ENCODE measurements at places on chromosomes 13 and 19.
A peak's percentile ranks its signal among the peaks of the same experiment; 100 is the strongest.

DNA sequence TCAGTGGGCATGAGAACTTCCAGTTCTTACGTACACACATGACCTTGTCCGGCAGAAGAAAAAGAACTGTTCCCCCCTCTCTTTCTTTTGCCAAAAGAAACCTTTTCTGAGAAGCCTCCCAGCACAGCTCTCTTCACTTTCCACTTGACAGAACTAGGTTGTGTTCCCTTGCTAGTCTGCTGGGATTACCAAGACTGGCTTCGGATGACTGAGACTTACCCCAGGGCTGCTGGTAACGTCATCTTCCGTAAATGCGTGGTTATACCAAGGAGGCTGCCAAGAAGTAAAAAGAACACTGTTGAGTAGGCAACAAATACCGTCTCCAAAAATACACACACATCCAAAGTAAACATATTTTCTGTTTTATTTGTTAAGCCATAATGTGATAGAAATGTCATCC, 908.2 kb downstream of the EFNB2 start:
- DNase-seq = no peak

DNA sequence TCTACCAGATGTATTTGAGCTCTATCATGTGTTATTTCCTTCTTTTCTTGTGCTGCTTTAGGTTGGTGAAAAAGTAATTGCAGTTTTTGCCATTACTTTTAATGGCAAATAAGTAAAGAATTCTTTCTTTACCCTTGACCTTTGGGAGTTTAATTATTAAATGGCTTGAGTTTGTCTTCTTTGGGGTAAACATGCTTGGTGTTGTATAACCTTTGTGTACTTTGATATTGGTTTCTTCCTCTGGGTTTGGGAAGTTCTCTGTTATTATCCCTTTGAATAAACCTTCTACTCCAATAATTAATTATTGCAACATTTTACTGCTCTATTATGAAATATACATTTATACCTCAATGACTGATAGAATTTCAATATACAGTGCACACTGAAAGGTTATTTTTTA, 709.4 kb downstream of the PCDH17 start:
- no peak for DNase-seq

DNA sequence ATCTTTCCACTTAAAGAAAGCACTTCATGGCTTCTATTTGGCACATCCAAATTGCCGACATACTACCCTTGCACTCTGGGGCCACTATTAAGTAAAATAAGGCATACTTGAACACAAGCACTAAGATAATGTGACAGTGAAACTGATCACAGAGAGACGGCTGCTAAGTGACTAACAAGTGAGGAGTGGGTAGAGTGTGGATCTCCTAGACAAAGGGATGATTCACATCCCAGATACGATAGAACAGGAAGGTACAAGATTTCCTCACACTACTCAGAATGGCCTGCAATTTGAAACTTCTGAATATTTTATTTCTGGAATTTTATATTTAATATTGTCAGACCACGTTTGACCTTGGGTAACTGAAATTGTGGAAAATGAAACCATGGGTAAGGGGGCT, 1721.8 kb upstream of the SPRY2 start:
- no peak for DNase-seq

GRCh38 chr19:31664997-31665396, 315.8 kb upstream of the TSHZ3 start:
- DNase-seq = no peak

GRCh38 chr19:16226184-16226591, 28.5 kb downstream of the AP1M1 start:
- DNase-seq = no peak

DNA sequence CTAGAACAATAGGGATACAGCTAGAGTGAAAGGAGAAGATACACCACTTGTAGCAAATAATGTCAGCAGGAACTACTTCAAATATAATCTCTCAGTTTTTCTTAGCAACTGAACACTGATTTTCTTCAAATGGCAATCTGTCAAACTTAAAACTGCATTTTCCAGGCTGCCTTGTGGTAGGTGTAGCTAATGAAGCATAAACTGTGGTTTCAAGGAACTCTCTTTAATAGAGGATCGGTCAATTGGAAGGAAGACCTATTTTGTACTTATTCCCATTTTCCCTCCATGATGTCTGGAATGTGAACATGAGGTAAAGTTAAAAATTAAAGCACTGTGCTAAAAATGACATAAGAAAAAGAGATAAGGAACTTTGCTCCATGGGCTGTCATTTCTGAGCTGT, 1261.9 kb downstream of the PCDH17 start:
- DNase-seq = no peak

DNA sequence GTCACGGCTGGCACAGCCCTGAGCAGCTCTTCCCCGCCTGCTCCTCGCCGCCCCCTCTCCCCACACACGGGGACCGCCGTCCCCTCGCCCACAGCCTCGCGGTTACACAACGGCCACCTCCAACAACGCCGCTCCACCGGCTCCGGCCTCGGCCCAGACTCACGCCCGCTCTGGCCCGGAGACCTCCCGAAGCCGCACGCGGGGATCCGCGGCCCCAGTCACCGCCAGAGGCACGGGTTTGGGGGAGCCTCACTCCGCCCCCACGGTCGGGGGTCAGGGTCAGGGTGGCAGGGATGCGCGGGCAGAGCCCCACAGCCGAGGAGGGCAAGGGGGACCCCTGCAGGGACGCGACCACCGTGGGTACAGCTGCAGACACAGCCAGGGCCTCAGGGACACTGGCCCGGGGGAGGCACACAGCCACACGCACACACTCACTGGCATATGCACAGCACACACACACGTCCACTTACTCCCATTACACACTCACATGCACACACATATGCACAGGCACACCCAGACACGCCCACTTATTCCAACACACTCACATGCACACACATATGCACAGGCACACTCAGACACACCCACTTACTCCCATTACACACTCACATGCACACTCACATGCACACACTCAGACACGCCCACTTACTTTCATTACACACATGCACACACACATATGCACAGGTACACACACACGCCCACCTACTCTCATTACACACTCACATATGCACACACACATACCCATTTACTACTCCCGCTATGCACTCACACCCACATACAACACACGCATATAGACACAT, 1.6 kb downstream of the TTYH1 start:
- DNase-seq = peak; percentile 26

DNA sequence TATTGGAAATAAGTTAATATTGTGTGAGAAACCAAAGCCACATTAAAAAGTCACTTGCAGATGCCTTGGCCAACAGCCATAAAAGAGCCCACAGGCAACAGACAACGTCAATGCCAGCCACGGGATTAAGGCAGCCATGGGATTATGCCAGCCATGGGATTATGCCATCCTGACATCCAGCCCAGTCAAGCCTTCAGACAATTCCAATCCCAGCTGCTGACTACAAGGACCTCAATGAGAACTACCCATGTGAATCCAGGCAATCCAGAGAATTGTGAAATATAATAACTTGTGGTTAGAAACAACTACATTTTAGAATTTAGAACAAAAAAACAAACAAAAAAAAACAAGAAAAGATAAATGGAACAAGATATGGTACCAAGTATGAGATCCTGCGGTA, 356.6 kb downstream of the EFNB2 start:
- DNase-seq = no peak

DNA sequence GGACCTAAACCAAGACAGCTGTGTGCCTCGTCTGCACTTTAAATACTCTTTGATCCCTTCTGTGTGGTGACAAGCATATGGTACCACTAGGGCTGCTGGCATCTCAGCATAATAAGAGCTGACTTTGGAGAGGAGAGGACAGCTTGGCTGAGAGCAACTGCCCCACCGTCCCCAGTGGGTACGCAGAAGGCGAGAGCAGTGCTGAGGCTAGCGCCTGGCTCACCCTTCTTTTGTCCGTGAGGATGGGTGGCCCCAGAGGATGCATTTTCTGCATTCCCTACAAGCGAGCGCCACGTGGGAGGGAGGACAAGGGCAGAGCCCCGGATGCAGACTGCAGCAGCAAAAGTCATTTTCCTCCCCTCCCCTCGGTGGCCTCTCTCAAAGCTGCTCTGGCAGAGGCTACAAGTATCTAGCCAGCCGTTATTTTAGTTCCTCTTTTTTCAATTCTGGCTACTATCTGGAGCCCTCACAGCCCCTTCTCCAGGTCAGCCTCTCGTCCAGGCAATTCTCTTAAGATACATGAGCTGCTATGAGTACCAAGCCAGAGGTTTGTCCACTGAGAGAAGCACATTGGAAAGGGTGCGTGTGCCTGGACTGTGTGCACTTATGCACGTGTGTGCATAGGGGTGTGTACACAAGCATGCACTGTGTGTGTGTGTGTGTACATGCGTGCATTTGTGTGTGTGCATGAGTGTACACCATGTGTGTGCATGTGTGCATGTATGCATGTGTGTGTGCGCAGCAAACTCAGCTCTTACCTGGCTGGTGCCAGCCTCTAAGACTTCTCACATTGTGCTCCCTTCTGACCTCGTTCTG, 51.3 kb downstream of the RAB20 start:
- DNase-seq = no peak

DNA sequence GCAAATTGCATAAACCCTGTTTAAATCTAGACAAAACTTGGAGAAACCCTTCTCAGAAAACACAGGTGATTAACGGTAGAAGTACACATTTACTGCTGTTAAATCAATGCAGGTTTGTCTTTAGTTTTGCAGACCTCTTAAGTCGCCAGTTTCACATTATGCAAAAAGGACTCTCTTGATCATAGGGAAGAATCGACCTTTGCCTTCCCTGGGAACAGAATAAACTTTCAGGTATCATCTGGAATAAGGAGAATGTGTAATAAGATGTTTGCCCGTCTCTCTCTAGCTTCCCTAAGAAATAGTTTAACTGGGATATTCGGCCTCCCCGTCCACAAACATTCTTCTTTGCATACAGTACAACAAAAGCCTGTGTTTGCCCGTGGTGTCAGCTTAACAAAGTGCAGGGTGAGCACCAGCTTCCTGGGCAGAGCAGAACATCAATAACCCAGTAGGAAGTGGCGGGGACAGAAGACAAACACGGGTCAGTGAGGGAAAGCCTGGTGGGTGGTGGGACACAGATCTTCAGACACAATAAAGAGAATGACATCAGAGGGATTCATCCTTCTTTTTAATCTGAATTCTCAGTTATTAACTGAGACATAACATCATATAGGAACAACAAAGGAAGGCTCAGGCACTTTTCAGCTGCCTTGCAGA, 1077.7 kb upstream of the SLC10A2 start:
- no peak for DNase-seq

All from frontal cortex (tissue), 4 donors.